ENCODE measurements at places on chromosomes 3 and 15.

DNA sequence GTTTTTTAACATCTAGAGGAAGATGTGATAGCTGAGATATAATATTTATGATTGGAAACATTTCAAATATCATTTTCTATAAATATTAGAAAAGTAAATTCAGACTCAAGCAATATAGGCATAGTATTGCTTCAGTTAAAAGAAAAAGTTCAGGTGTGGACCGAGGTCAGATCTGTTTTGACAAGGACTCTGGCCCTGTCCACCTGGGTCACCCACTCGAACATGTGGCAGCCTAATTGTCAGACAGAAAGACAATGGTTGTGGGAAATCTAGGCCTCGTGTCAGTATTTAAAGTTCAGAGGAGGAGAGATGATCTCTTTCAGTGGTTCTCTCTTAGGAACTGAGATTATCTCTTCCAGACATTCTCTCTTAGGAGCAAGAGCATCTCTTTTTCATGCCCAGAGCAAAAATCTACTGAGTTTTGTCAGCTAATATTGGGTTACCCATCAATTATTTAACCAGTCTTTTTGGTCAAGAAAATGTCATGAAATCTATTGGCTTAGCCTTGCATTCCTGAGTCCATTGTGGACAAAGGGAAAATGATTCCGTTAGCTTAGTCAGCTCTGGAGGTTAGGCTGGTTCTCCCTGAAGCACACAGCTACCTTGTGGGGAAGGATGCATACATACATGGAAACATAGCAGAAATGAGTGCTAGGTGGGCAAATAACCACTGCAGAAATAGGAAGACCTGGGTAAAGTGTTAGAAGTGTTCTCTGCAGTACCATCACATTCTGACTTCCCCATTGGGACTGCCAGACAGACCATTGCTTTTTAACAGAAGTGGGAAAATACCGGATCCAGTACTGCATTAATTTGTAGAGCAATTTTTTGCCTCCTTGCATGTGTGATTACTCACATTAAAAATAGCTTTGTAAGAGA is 343.3 kb downstream of the GRM7 start:
- DNase-seq, result no peak

DNA sequence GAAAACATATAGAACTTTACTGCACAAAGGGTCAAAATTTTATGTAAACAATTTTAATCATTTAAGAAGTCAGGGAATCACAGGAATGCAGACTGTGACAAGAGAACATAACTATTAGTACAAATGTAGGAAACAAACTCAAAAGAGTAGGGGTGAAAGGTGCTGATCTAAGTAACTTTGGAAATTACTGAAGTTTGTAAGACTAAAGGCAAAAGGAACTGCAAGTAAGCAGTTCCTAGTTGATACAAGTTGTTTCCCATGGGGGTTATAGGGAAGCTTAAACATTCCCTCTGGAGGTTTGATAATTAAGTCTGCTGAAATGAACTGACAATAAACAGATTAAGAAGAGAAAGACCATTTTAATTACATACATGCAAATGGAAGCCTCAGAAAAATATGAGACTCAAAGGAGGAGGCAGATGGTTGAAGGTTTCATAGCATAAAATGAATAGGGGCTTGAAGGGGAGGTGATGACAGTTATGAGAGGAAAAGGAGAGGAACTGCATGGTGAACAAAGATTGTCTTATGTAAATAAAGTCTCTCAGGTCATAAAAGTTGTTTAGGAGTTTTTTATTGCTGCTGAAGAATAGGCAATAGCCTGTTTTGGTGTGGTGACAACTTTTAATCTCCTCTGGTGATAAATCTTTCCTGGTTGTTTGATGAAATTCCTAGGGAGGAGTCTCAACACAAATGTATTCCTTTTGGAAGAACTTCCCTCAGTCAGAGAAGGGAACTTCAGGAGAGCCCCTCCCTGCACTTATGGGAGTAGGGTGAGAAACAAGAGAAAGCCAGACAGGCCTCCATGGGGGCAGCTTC is 17.1 kb downstream of the SETMAR start:
- no peak for DNase-seq

DNA sequence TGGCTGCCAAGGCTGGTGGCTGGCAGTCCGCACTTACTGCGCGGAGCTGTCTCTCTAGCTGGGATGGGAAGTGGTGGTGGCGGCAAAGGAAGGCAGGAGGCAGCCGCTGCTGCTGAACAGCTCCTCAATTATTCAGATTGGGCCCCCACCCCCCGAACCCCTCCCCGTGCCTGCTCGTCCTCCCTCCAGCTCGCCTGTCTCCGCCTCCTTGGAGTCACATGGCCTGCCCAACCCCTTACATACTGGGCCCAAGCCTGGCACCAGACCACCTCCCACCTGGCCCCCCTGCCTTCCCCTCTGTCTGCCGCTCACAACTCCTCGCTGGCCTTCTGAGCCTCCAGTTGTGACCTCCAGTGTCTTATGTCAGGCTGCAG is at the start of gene SLC7A14:
Gene SLC7A14 (minus strand): TSS at position 139 of the 374 bp plus-strand sequence. CDS start 59,139 bp downstream, outside the sequence.
- no peak for DNase-seq

DNA sequence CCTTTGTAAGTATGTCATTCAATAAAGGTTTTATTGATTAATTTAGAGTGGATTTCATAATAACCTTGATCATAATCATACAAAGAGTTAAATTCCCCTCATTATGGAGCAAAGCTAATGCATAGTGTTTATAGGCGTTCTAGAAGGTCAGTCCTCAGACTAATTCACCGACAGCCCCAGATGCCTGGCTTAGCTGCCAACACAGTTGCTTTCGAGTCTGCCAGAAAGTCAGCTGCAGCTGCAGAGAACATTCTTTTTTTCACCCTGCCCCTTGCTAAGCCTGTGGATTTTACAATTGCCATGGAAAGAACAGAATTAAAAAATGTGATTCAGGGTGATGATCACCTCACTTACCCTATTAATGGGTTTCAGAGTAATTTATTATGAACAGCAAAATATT is 21.2 kb downstream of the CADM2 start:
- no peak for DNase-seq

- DNase-seq, result no peak
Measured at GRCh38 chr3:187943677-187944389, 198.6 kb upstream of the BCL6 start.

DNA sequence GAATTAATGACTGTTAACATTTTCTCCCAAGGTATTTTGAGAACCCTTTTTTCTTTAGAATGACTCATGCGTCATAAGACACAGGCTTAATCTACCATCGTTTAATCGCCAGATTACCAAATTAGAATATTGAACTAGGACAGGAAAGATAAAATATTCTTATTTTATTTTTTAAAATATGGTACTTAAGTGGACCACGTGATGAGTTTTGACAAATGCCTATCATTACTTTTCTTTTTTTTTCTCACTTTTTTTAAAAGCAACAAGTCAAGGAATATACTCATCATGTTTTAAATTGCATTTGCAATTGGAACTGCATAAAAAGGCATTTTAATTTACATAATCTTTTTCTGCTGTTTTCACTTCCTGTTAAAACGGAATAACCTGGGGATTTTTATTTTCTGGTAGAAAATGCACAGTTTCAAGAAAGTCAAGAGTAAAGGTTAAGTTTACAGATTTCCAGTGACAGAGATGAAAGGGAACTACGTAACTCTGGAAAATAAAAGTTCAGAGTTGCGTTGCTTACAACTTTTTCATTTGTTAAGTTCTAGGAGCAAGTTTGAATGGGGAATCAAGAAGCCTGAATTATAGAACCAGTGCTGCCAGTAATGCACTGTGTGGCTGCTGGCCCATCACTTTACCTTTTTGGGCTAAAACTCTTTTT is 23.6 kb downstream of the SIAH2 start:
- DNase-seq, result no peak

GRCh38 chr3:13501056-13501455 is 20.9 kb downstream of the HDAC11 start:
- no peak for DNase-seq

- DNase-seq, result no peak
Measured at GRCh38 chr15:89023311-89023961, 64.8 kb upstream of the ABHD2 start.

GRCh38 chr15:91424001-91424400 is 323.9 kb downstream of the SV2B start:
- DNase-seq, result no peak

Data from stimulated activated CD8-positive, alpha-beta memory T cell treated with anti-CD3 and anti-CD28 coated beads, Interleukin-15, amount 100 ng/mL, for 1 hour (primary cell).